ENCODE measurements at places on chromosomes 7 and 10. TPM values are rescaled to one million over a fixed set of nuclear protein-coding genes. Genes with fewer than 3 reads are reported as not detected.

The LEP gene
- 0.14 TPM for total RNA-seq

The DNAJC30 gene
- 14.0 TPM for total RNA-seq

The C1QL3 gene
- total RNA-seq, result not detected

The ASCC1 gene
- total RNA-seq, result 37.0 TPM

The PUS7 gene
- 4.9 TPM for total RNA-seq

The GPC2 gene
- total RNA-seq, result 0.25 TPM

The DRGX gene
- not detected for total RNA-seq

The TDRD1 gene
- 1.9 TPM for total RNA-seq

The PAX2 gene
- not detected for total RNA-seq

The ZSCAN21 gene
- 6.4 TPM for total RNA-seq

The NPFFR1 gene
- not detected for total RNA-seq

The AMPH gene
- total RNA-seq, result 2.6 TPM

The PRKCQ gene
- total RNA-seq, result 0.16 TPM

The PTPRZ1 gene
- total RNA-seq, result 0.80 TPM
